Omental fat pad (tissue), 4 donors: ENCODE measurements at places on chromosomes 12 and 14. TPM values are rescaled to one million over a fixed set of nuclear protein-coding genes. Genes with fewer than 3 reads are reported as not detected.

The HOXC10 gene
- total RNA-seq: not detected

DNA sequence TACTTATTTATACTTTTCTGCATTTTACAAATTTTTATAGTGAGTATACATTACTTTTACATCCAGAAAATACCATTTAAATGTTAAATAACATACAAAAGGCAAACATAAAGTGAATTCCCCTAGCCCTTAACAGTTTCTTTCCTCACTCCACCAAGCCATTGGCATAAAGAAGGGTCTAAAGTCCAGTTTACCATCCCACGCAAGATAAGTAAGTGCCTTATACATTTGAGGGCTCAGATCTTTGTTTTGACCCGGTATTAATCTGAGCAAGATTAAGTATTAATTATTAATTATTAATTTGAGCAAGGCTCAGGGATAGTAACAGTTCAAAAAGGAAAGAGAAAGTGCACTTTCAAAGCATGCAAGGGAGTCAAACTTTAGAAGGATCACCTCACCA, 182.9 kb downstream of the DICER1 start:
- no peak for DNase-seq

The MUCL1 gene
- total RNA-seq: not detected

DNA sequence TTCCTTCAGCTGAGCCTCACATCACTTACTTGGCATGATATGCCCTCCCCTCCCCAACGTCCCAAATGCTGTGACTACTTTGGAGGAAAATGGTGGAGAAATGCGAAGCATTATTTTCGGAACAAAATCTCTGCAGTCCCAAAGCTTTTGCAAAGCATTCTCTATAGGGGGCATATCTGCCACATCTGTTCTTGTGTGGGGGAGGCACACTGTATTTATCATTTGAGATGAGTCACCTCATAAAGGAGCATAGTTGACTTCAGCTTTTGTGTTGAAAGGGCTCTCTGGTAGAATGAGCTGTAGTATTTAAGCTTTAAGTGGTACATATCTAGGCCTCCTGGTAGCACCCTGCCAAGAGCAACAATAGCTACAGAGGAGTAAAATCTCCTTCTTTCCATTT, 447.5 kb downstream of the ADAMTS20 start:
- DNase-seq: no peak

DNA sequence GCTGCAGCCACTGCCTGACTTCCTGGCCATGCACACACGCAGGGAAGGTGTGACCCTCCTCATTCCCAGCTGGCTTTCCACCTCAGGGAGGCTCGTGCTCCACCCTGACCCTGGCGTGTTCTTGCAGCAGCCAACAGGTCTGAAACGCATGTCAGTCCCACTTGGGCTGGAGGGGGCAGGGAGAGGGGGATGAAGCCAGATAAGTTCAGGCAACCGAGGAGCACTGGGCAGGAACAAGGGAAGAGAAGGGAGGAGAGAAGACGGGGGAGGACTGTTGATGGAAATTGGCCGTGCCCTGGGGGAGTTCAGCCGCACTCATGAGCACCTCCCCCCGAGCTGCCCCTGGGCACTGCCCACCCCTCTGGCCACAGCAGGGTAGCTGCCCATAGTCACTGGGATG, 182.4 kb upstream of the PRMT8 start:
- no peak for DNase-seq

DNA sequence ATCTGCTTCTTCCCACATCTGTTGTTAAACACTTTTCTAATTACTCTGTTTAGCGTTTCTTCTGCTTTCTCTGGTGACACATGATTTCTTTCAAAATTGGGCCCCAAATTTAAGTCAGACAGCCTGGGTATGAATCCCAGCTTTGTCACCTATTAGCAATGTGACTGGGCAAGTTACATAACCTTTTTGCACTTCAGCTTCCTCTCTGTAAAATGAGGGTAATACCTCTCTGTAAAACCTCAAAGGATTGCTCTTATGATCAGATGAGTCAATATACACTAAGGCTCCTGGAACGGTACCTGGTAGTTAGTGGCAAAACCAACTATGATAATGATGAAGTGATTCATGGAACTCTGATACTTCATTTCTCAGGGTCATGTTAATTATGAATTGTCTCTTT, 33.0 kb downstream of the E2F7 start:
- no peak for DNase-seq

- no peak for DNase-seq
These were observed 62.1 kb upstream of the ESRRB start for GRCh38 chr14:76313852-76314251.

DNA sequence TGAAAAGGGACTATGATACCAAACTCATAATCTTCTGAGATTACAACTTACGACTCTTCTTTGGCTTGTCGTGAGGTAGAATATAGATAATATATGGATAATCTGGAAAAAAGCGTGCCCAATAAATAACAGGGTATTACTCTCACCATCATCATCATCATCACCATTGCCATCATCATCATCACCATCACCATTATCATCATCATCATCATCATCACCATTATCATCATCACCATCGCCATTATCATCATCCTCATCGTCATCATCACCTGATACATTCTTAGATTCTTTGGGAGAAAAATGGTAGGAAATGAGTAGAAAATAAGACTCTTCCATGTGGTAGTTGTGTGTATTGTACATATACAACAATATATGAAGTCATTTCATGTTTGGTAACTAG, 259.8 kb downstream of the SYT1 start:
- DNase-seq: no peak

GRCh38 chr12:54411391-54412241, 7.5 kb downstream of the ITGA5 start:
- no peak for DNase-seq

The CDCA3 gene
- 0.47 TPM for total RNA-seq

GRCh38 chr12:124498275-124499189, 68.9 kb downstream of the NCOR2 start:
- no peak for DNase-seq

DNA sequence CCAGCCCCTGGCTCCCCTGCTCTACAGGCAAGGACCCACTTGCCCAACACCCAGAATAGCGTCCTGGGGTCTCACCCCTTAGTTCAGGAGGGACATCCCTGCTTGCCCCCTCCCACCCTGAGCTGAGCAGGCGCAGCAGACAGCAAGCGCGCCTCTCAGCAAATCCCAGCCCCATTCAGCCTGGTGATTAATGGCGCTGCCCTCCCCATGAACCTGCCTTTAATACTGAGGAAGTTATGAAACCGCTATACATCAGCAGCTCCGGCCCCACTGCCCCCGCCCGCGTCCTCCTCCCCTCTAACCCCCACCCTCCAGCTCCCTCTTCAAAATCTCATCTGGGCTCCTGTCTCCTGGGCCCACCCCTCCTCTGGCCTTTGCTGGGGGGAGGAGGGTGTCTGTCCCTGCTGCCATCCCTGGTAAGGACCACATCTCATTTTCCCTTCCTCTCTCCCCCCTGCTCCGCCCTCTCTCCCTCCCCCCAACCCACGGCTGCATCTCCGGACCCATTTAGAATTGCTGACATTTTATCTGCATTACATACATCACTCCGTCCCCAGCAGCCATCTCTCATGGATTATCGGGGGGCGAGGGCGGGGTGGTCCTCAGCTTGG, 7.1 kb upstream of the SMUG1 start:
- DNase-seq: no peak

The CLEC1B gene
- total RNA-seq: not detected

The CRACR2A gene
- 2.2 TPM for total RNA-seq

DNA sequence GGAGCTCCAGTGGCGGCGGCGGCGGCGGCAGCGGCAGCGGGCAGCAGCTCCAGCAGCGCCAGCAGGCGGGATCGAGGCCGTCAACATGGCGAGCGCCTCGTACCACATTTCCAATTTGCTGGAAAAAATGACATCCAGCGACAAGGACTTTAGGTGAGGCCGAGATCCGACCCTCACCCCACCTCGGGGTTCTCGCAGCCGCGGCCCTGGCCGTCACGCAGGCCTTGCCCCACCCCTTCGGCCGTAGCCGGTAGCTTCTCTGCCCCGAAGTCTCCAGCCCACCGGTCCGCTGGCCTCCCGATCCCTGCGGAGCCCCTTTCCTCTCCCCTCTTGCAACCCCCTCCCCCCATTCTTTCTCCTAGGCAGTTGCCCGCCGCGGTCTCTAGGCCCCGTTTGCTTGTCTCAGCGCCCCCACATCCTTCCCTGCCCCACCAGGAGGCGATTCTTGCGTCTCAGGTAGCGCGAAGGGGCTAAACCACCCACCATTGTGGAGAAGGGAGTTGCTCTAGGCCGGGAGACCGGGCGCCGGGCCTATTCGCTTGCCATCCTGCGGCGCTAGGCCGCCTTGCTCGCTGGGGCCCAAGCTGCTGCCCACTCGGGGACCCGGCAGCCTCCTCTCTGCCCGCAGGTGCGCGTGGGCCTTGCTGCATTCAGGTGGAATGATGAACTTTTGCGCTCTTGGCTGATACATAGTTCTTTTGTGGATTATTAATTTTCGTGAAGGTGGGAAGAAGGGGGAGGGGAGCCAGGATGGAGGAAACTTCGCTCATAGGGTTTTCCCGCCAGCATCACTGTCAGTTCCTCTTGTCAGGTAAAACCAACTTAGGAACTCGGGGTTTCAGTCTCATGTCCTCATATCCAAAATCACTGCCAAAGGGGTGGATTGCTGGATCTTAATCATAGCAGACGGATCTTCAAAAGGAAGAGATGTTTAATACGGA, 745 bp downstream of the CAND1 start:
- DNase-seq: no peak

The MGAT4C gene
- under 0.01 TPM for total RNA-seq

The BMP4 gene
- 33.4 TPM for total RNA-seq

DNA sequence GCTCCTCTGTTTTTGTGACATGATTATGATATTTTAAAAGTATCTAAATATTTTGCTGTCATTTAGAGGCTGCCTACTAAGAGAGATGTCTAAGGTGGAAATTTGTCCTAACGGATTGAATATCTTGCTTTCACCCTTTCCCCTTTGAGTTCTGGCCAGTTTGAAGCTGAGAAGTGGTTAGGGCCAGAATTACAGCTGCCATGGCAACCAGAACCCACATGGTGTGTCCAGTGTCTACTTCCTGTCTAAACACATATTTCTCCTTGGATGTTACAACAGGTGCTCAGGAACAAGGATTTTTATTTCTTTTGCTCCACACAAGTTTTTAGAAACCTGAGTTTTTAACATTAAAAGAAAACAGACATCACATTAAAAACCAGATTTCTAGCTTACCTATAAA, 335.1 kb upstream of the OR4E1 start:
- no peak for DNase-seq

- DNase-seq: no peak
These were observed 133.4 kb downstream of the RFLNA start for GRCh38 chr12:124428136-124428791.

GRCh38 chr14:67268426-67269150, 27.4 kb downstream of the PALS1 start:
- DNase-seq: no peak

The SOX5 gene
- 41.9 TPM for total RNA-seq

GRCh38 chr14:94598816-94599655, 13.2 kb upstream of the SERPINA3 start:
- DNase-seq: peak; percentile 43

The TMEM52B gene
- 0.09 TPM for total RNA-seq

The TAMALIN gene
- total RNA-seq: 67.9 TPM

The SLC8A3 gene
- total RNA-seq: 0.79 TPM

- no peak for DNase-seq
These were observed 23.4 kb upstream of the EID3 start for GRCh38 chr12:104280111-104280510.

DNA sequence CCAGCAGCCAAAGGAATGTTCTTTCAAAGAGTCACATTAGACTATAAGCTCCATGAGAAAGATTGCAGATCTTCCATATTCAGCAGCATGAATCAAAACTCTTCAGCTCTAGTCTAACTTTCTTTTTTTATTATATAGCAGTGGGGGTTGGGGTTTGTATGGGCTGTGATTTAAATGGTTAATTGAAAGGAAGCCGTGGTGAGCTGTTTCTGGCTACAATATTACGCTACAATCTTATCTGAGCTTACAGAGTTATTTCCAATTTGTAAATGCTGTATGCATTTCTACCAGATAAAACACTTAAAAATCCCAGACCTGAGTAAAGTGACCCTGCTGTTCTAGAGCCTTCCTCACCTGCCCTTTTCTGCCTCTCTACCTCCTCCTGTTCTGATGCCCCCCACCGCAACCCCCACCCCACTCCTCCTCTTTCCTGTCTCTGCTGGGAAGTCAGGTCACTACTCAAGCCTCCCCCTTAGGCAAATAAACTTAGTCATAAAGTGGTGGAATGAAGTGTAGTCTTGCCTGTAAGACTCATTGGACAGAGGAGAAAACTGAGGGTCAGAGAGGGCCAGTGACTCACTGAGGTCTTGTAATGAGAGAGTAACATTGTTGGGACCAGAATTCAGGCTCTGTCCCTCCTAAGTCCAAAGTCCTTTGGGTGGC, 1089.5 kb downstream of the BCL11B start:
- DNase-seq: no peak

GRCh38 chr14:85702191-85702590, 172.2 kb downstream of the FLRT2 start:
- no peak for DNase-seq

DNA sequence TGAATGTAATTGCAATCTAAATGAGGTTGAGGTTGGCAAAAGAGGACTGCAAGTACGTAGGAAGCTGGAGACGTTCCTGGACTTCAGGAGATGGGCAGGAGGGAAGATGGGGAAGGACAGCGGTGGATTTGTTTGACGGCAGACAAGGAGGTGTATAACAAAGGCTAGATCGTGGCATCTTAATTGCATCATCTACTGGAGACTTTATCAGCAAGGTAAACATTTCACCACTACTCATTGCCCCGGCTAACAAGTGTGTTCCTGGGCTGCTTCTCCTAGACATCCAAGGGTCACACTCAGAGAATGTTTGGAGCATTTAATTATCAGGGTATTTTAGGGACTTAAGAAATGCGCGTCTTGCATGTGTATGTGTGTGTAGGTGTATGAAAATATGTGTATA, 128.5 kb downstream of the KCNK10 start:
- no peak for DNase-seq

DNA sequence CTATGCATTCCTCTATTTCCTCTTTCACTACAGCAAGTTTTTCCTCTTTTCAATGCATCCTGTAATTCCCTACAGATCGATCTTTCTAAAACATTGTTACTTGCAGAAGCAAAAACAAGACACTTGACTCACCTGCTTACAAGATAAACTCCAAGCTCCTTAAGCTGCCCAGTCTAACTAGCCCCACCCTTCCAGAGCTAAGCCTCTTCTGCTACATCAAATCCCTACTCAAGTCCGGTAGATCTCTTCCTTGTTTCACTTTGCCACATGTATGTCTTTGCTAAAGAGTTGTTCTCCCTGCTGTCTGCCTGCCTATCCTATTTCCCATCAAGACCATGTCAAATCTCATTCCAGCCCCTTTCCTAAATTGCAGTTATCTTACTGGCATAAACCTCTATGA, 724.8 kb downstream of the C12orf50 start:
- no peak for DNase-seq

GRCh38 chr12:4268329-4269181, 5.0 kb upstream of the CCND2 start:
- DNase-seq: no peak

- DNase-seq: no peak
These were observed 565.5 kb downstream of the NOVA1 start for GRCh38 chr14:26032348-26032747.

The MLH3 gene
- total RNA-seq: 47.1 TPM

- DNase-seq: peak; percentile 5
These were observed 154.3 kb upstream of the C14orf180 start for GRCh38 chr14:104425171-104425681.

The RD3L gene
- total RNA-seq: not detected

- DNase-seq: no peak
These were observed 136.2 kb downstream of the MED13L start for GRCh38 chr12:116141110-116141832.

- no peak for DNase-seq
These were observed 20.2 kb downstream of the ATXN2 start for GRCh38 chr12:111578971-111579340.

GRCh38 chr14:34059925-34060650, 109.2 kb upstream of the EGLN3 start:
- DNase-seq: peak; percentile 33

GRCh38 chr12:2413999-2414792, 361.4 kb downstream of the CACNA1C start:
- DNase-seq: no peak
